ENCODE measurements at places on chromosomes 4 and X. TPM values are rescaled to one million over a fixed set of nuclear protein-coding genes. Genes with fewer than 3 reads are reported as not detected.

The RPS3A gene
- total RNA-seq, result 3,625 TPM

The STS gene
- total RNA-seq, result 4.9 TPM

The ITIH6 gene
- not detected for total RNA-seq

The TLR3 gene
- total RNA-seq, result 7.5 TPM

The BEX5 gene
- not detected for total RNA-seq

The RAB39B gene
- 0.35 TPM for total RNA-seq

The PDLIM3 gene
- 11.3 TPM for total RNA-seq

The RNF212 gene
- total RNA-seq, result 4.6 TPM

The SOWAHB gene
- not detected for total RNA-seq

The TEX11 gene
- total RNA-seq, result not detected

The HAUS3 gene
- total RNA-seq, result 5.3 TPM

The ARX gene
- total RNA-seq, result not detected

All from pericardium fibroblast (primary cell).